ENCODE measurements at places on chromosomes 7 and 10.

DNA sequence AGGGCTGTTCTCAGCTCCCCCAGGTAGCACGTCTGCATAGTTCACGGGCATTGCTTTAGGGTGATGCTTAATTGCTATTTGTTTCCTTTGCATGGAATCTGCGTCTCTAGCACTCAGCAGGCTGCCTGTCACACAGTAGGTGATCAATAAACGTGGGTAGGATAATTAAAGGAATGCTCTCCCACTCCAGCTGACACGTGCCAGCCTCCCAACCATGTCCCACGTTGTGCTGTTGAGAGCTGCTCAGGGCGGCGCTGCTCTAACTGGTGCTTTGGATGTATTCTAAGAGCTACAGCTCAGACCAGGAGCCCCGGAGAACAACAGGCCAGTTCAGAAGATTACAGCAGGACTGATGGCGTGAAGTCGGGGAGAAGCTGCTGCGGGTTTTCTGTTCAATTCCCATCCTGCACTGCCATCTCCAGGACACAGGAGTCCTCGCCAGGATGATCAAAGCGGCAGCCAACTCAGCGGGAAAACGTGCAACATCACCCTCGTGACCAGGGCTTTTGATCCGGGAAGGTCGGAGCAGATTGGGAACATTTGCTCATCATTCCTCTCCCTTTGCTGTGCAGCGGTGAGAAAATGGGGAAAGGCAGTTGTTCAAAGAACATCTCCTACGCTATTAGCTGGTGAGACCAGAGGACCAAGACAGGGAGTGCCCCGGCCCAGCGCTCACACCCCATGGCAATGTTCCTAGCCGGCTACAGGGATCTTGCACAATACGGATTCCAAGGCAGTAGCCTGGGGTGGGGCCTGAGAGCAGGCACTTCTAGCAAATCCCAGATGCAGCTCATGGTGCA, 50.5 kb upstream of the FOXK1 start:
- DNase-seq: no peak

GRCh38 chr10:127338399-127339110, 142.2 kb upstream of the INSYN2A start:
- no peak for DNase-seq

DNA sequence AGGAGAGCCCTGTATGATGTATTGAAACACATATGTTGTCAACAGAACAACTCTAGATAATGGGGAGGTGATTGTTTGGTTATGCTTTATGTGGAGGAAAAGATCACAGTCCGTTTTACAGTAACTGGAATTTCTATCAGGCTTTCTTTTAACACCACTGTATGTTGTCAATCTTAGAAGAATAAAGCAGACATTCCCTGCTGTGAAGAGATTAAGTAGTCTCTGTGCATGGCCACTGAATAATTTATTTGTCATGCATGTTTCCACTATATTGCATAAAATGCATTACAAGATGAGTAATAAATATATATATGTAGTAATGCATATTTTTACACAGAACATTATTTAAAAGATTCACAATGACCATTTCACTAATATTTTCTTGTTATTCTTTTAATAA, 440.0 kb downstream of the ANKRD7 start:
- DNase-seq: no peak

DNA sequence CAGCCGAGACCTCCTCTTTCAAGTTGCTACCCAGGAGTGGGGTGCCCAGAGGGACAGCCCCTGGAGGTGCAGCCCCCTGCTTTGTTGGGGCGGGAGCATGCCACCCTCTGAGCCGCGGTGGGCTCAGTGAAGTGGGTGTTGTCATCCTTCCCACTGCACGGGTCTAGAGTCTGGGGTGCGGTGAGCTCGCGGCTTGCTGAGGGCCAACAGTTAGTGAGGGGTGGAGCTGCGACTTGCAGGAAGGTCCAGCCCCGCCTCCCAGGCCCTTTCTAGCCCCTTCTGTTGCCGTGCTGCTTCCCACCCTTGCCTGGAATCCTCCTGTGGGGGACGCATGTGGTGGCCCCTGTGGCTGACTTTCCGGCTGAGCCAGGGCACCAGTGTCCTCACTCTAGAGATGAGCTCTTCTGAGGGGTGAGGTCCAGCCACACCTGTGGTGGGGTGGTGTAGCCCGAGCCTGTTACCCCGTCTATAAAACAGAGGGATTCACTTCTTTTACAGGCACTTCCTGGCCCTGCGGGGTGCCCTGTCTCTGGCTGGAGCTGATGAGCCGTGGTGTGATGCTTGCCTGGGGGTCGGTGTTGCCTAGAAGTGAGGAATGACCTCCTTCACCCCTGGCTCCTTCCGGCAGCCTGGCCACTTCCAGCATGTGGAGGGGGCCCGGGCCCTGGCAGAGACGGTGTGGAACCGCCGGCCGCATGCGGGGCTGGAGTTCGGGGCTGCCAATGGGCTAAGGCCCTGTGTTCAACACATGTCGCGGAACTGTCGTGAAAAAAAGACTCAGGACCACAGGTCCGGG, 127.9 kb downstream of the FAM53B start:
- DNase-seq: no peak

DNA sequence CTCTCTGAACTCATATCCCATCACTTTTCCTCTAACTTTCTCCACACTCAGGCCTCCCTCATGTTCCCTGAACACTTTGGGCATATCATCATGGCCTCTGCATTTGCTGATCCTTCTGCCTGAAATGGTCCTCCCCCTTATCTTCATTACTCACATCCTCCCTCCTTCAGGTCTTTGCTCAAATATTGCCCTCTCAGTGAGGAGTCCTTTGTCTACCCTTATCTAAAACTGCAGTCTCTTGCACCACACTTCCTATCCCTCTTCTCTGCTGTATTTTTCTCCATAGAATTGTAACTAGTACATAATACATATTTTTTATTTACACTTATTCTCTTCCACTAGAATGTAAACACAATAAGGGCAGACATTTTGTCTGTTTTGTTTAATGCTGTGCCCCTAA, 41.7 kb downstream of the DNAJC1 start:
- no peak for DNase-seq

DNA sequence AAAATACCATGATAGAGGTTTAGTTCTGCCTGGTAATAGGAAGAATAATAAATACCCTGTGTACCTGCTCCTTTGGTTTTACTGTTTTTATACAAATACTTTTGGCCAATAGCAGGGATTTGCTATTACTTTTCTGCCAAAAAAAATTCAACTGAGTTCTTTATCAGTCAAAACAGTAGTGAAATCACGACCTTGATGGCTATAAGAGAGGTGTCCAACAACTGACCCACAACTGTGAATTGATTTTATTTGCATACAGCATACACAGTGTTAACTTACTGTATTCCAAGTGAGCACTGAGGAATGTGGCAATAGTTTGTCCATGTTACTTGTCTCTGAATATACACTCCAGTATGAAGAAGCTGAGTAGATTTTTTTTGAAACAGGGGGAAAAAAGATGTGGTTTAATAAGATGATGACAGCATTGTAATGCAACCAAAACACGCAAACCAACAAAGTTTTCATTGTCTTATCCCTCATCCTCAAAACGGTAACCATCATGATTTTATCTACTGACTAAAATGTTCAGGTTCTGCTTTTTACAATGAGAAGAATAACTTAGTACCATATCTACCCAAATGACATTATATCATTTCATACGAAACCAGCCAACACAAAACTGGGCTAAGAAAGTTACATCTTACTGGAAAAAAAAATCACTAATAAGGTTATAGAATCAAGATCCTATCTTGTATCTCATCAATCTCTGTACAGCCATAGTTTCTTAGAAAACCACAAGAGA, 63.3 kb downstream of the GSAP start:
- no peak for DNase-seq

- DNase-seq: no peak
Observed at GRCh38 chr7:1054438-1054837, 10.1 kb downstream of the GPR146 start.

GRCh38 chr10:1094112-1095057, 38.2 kb downstream of the WDR37 start:
- peak; percentile 63 for DNase-seq

- no peak for DNase-seq
Observed at GRCh38 chr10:77713521-77714280, 76.1 kb upstream of the KCNMA1 start.

GRCh38 chr10:25786161-25786560, 147.9 kb upstream of the MYO3A start:
- no peak for DNase-seq

GRCh38 chr7:50594734-50595485, 29.7 kb upstream of the DDC start:
- DNase-seq: no peak

- DNase-seq: no peak
Observed at GRCh38 chr10:129637010-129637409, 170.0 kb downstream of the MGMT start.

DNA sequence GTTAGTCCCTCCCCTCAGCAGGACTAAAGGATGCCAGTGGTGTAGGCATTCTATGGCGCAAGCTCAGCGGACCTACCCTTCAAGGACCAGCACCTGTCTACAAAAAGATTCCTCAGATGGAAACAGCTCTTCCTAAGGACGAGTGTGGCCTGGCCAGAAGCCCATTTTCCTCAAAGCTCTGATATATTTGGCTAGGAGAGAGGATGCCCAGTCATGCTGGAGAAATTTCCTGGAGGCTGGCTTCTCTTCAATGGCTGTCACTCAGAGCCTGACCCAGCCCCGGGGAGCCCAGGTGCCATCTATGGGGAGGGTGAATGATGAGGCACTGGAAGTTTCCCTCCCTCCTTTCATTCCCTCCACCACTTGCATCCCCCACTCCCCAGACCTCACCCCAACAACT, 111.5 kb downstream of the PLXNA4 start:
- DNase-seq: no peak

- DNase-seq: no peak
Observed at GRCh38 chr10:85557077-85557476, 809.5 kb downstream of the GRID1 start.

DNA sequence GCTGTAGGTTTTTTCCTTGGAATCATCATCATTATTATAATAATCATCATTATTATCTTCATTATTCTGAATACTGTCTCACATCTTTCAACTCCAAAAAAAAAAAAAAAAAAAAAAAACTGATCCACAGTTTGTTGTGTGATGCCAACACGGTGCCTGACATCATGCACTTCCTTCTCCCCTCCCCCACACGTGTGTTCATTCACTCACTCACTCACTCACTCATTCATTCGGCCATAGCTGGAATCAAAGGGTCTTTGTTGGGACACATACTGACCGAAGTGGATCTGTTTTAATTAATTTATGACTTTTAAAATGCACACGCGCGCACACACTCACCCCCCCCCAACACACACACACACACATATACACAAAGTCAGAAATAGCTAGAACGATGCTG, 177.8 kb downstream of the PIP4K2A start:
- DNase-seq: no peak

DNA sequence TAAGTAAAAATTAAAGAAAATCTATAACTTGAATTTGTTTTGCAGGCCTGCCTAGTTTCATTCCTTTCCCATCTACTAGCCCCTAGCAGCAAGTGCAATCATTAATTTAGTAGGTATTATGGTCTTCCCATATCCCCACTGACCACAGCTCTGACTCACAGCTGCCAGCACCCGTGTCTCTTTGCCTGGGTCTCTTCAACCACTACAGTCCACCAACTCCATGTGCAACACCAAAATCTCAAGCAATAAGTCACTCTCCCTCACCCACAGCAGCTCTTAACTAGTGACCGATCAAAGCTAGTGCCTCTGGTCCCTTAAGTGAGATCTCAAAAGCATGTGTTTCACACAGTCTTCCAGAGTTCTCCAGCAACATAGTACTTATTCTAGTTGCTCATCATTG, 26.0 kb upstream of the THSD7A start:
- no peak for DNase-seq

- no peak for DNase-seq
Observed at GRCh38 chr7:138864667-138865066, 66.7 kb upstream of the ATP6V0A4 start.

- no peak for DNase-seq
Observed at GRCh38 chr7:3159445-3159844, 115.8 kb upstream of the CARD11 start.

GRCh38 chr10:43211030-43211429, 55.8 kb downstream of the RASGEF1A start:
- no peak for DNase-seq

DNA sequence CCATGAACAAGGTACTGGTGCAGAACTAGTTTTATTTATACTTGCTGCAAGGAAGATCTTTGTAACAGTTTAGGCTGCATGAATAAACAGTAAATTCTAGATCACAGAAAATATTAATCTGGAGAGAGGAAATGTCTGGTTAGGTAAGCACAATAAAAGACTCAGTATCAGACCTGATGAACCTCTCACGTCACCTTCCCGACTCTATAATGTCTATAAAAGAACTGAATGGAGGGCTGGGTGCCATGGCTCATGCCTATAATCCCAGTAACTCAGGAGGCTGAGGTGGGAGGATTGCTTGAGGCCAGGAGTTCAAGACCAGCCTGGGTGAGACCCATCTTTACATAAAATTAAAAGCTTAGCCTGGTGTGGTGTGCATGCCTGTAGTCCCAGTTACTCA, 65.9 kb downstream of the FAM171A1 start:
- DNase-seq: no peak

- DNase-seq: no peak
Observed at GRCh38 chr10:132783165-132783939, 2.6 kb downstream of the NKX6-2 start.

DNA sequence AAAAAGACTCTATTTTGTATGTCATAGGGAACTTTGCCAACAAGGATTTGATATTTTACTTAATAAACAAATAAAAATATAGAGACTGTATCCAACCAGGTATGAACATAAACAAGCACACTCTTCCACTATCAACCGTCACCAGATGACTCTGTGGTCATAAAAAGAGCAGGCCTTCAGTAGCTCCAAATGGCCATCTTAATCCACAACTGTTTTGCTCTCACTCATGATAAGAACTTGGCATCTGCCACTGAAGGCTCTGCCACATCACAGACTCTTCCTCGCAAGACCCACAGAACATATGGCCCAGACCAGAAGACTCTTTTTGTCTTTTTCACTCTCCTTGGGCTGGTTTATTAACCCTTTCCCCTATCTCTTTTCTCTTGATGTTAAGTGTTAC, 98.7 kb upstream of the POM121L12 start:
- no peak for DNase-seq

- no peak for DNase-seq
Observed at GRCh38 chr7:15057272-15057671, 154.7 kb upstream of the DGKB start.

- DNase-seq: no peak
Observed at GRCh38 chr7:15937571-15937970, 251.1 kb upstream of the MEOX2 start.
